Caudate nucleus (tissue), 63 donors: ENCODE measurements at places on chromosomes 1 and 21.

DNA sequence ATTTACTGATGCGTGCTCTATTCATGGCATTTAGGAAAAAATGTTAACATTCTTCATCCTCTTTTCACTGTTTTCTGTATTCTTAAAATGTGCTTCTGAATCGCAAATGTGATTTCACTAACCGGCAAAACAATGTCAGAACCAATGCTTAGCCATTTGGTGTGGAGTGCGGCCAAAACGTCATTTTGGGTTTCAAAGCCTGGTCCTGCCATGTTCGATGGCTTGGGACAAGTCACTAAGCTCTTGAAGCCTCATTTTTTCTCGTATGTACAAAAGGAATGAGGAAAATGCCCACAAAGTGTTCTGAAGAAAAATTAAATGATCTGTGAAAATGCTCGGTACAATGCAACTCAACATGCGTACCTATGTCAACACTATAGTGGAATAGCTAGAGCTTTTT, 175.3 kb downstream of the APP start:
- DNase-seq: no peak

GRCh38 chr1:31326461-31326860, 29.6 kb downstream of the ZCCHC17 start:
- no peak for DNase-seq

GRCh38 chr1:9149837-9150581, 21.1 kb upstream of the GPR157 start:
- no peak for DNase-seq

GRCh38 chr1:153611356-153611755, 1.6 kb downstream of the S100A16 start:
- no peak for DNase-seq

DNA sequence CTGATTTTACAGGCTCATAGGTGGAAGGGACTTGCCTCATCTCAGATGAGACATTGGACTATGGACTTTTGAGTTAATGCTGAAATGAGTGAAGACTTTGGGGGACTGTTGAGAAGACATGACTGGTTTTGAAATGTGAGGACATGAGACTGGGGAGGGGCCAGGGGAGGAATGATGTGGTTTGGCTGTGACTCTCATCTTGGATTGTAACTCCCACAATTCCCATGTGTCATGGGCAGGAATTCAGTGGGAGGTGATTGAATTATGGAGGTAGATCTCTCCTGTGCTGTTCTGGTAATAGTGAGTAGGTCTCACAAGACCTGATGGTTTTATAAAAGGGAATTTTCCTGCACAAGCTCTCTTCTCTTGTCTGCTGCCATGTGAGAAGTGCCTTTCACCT, 20.8 kb downstream of the SCYL3 start:
- DNase-seq: no peak

DNA sequence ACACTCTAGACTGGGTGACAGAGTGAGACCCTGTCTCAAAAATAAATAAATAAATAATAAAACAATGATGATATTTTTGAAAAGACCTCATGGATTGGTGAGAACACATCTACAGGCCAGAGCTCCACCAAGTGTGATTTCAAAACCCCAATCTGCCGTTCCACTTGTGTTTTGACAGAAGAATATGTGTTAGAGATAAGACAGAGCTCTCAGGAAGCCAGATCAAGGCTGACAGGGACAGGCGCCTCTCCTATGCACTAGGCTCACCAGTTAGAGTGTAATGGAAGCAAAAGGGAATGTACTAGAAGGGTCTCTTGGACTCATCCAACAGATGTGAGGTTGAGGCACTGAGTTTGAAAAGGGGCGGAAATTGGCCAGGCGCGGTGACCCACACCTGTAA, 110.7 kb upstream of the ERRFI1 start:
- DNase-seq: no peak

DNA sequence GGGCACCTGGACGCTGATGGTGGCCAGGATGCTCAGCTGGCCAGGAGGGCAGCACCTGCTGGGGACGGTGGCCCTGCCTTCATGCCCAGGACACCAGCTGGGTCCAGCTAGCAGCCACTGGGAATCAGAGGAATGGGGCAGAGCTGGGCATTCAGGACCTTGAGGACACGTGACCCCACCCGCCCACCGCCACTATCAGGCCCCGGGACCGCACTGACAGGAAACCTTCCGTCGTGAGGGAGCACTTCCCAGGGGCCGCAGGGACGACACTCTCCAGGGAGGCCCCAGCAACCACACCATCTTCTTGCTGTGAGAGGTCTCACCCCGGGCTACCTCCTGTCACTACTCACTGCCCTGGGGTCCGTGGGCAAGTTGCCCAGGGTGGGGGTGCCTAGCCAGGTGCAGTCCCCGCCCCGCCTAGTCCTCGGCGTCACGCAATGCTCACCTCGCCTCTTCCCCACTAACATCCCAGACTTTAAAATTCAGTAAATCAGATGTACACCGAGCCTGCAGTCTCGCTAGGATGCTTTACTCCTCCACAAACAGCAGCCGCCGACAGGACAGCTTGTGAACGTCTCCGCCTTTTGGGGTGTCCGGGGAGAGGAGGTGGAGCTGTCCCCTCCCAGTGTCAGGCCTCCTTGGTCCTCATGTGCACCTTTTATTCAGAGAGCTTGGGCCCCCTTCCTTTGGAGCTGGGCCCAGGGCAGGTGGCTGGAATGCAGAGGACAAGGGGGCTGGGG, 4.9 kb downstream of the VWA1 start:
- DNase-seq: no peak
